ENCODE measurements at places on chromosomes 5 and 9.

DNA sequence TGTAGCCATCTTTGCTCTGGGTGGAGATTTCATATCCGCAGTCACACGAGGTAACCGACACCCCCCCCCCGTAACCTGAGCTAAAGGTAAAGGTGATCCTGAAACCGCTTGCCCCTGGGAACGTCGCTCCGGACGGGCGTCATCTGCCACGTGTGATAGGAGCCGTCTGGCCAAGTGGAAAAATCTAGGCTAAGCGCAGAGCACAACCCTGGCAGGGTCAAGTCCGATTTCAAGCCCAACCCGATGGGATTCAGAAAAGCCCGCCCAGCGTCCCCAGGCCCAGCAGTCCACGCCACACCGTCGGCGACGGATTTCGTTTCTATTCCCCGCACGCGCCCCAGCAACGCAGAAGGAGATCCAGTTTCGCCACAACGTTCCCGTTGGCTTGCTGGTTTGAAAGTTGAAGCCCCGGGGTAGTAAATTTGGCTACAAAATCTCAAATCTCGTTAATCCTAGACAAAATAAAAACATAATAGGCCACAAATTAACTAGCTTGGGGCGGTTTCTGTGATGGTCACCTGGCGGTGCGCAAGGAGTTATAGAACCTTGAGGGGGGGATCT is 32.4 kb upstream of the NFIB start:
- peak; percentile 75 for DNase-seq

GRCh38 chr5:60349891-60350415 is 350.0 kb downstream of the DEPDC1B start:
- DNase-seq = no peak

DNA sequence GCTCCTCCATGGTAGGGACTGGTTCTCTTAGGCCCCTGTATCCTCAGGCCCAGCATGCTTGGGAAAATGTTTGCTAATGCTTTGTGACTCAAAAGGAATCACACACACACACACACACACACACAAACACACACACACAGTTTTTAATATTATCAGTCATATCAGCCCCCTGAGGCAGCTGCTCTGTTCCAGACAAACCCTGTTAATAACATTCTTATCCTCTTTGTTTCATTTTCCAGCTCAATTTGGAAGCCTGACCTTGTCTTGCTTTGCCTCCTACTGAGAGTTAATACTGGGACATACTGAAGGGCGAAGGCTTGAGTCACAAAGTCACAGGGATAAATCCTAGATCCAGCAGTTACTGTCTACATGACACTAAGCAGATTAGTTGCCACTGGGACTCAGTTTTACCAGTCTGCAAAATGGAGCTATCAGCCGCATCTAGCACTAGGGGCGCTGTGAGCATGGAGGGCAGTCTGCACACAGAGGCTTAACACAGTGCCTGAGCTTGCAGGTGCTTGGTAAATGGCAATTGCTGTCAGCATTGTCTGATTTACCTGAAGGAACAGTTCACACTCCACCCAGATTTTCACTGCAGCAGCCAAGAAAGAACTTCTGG is 37.1 kb upstream of the KCNMB1 start:
- no peak for DNase-seq

DNA sequence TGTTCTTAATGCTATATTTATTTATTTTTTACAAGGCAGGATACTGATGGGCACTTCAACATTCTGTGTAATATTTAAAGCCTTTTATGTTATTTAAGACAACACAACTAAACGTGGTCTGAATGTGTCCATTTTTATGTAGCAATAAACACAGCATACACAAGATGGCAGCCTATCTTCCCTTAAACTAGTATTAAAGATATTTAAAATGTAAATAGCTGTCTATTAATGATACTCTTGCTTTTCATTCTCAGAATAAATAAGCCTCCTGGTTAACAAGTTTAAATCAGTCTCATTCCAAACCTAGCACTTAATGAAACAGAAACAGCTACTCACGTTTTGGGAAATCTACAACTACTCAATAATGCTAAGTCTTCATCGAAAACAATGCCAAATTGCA is 315.7 kb downstream of the MCTP1 start:
- DNase-seq = peak; percentile 55

- DNase-seq = no peak
Observed at GRCh38 chr5:172891716-172892421, 57.8 kb downstream of the ERGIC1 start.
